ENCODE measurements at places on chromosomes 7 and 10.

- no peak for DNase-seq
Measured at GRCh38 chr7:20019757-20020432, 197.3 kb downstream of the MACC1 start.

DNA sequence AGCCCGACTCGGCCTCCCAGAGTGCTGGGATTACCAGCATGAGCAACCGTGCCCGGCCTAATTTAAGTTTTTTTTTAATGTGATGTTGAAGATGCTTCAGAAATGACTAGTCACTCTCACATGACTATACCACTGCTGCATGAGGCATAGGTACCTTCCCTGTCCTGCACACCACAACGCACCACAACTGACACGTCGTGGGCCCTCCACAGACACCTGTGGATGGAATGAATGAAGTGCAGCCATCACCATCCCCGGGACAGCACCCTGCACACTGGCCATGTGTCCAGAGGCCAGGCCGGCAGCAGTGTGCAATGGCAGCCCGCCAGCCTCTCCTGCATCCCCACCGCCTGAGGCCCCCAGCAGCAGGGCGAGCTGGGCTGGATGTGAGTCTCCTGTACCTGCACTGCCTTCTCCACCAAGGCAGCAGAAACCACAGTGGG lies 55.1 kb downstream of the VOPP1 start:
- no peak for DNase-seq

DNA sequence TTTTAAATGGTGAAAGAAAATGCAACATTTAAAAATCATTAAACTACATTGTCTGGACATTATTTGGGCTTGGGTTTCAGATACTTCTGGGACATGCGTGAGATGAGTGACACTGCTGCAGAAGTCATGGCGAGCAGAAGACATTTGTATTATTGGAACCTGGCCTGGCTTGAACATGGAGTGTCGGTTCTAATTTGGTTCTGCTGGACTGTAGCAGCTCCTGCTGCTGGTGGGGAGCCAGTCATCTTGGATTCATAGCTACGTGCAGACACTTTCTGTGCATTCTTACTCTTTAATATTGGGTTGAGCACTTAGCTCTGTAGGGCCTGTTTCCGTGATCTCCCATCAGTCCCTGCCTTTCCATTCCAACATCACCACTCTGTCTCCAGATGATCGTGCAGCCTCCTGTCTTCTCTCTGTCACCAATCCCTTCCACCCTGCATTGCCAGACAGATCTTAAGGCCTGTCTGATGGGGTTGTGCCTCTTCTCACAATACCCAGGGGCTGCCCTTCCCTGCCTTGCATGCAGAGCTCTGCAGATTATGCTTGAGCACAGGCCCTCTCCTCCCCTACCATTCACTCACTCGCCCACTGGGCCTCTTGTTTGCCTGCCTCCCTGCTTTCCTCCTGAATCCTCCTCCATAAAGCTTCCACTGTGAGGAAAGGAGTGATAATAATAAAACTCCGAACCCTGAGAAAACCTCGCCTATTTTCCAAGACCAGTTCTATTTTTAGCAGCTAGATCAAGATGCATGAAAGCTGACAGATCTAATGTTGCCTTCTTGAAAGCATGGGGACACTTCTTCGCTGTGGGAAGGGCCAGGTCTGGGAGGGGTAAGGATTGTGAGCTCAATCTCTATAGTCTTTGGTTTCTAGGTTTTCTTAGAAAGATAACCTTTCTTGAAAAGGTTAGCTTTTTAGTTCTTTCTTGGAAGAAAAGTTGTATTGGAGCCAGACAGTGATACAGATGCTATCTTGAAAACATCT lies 32.9 kb downstream of the CELF2 start:
- DNase-seq = no peak

DNA sequence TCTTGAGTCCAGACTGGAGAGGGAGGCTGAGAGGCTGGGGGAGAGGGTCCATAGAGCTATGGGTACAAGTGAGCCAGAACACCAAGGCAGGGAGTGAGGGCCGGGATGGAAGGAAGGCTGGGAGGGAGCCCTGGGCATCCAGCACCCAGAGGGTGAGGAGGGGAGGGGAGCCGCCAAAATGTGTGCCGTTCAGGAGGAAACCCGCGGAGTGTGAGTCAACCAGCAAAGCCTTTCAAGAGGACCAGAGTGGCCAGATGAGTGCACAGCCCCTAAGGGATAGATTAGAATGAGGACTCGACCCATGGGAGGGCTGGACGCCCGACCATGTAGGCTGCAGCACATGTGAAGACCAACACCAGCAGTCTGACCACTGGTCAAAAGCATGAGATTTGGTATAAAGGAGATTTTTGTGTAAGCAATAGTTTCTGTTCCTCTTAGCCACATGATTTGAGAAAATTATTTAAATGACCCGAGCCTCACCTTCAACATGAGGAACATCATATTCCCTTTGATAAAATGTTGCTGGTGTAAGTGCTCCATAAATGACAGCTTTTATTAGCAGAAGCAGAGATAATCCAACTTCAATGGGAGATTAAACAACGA lies 179.7 kb upstream of the GRB10 start:
- no peak for DNase-seq

Data from AG20443 (cell line).